ENCODE measurements at places on chromosomes 2 and 18. TPM values are rescaled to one million over a fixed set of nuclear protein-coding genes. Genes with fewer than 3 reads are reported as not detected.

DNA sequence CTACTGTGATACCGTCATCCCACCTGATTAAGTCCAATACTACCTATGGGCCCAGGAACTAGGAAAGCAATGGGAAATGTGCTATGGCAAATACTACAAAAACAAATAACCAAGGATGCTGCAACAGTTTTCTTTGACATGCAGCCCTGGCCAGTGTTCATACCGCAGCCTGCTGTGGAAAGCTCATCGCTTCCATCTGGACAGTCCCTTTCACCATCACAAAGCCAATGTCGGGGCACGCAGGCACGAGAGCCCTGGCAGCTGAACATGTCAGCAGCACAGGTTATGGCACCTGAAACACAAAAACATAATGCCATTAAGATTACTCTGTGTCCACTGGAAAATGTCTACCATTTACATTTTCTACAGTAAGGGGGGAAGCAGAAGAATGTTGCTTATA lies 1621.1 kb downstream of the LRP1B start:
- no peak for DNase-seq

DNA sequence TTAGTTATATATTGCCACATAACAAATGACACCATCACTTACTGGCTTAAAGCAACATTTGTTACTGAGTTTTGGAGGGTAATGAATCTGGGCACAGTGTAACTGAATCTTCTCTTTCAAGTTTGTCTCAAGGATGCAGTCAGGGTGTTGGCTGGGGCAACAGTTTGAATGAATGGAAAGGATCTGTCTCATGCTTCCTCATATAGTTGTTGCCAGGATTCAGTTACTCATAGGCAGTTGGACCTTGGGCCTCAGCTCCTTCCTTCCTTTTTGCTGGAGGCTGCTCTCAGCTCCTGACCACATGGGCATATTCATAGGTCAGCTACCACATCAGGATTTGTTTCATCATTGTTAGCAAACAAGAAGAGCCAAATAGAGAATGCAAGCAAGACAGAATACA lies 466.1 kb upstream of the MC4R start:
- DNase-seq = no peak

PDCD1 gene
- total RNA-seq = 0.37 TPM

DNA sequence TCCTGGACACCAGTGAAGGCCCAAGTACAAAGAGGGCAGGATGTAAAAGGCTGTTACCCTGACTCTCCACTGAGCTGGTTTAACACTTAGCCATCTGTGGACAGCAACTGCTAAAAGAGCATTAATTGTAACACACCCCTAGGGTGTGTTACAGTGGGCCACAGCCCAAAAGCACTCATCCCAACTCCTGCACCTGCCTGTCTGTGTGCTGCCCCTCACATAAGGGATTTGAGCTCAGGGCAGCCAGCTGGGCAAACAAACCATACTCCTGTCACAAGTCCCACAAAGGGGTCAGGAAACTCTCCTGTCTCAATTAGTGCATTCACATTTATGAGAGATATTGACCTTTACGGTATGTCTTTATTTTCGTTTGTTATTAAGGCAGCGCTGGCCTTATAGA lies 833.1 kb upstream of the NXPH2 start:
- no peak for DNase-seq

All from liver (tissue), 10 donors.